ENCODE measurements at places on chromosomes 7 and 10. TPM values are rescaled to one million over a fixed set of nuclear protein-coding genes. Genes with fewer than 3 reads are reported as not detected.
A peak's percentile ranks its signal among the peaks of the same experiment; 100 is the strongest.

DNA sequence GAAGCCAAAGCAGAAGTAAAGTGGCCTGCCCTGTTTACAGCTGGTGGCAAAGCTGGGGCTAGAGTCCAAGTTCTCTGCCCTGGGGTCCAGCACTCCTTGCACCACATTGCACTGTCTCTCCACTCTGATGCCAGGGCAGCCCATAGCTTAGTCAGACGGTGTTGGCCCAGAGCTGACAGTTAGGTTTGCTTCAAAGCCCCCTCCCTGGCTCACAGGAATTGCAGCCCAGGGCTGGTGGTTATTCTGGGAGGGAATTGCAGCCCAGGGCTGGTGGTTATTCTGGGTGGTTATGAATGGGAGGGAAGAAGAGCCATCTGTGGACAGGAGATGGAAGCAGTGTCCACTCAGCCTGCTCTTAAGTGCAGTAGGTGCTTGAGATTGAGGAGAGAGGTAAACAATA lies 88.9 kb downstream of the SCRN1 start:
- no peaks in the 10 kb centered on the region for H3K27me3 ChIP-seq
- H3K36me3 ChIP-seq, result no peaks in the 10 kb centered on the region
- no peaks in the 10 kb centered on the region for H3K4me1 ChIP-seq
- DNase-seq, result no peak
- H3K4me3 ChIP-seq, result no peak overlapping the region

- no peak overlapping the region for H3K4me3 ChIP-seq
- H3K27ac ChIP-seq, result no peak overlapping the region
- H3K27me3 ChIP-seq, result no peaks in the 10 kb centered on the region
- H3K4me1 ChIP-seq, result no peaks in the 10 kb centered on the region
- H3K36me3 ChIP-seq, result peaks cover 10% of the 10 kb centered on the region
These were observed 42.6 kb downstream of the SHH start for GRCh38 chr7:155769701-155770100.

DNA sequence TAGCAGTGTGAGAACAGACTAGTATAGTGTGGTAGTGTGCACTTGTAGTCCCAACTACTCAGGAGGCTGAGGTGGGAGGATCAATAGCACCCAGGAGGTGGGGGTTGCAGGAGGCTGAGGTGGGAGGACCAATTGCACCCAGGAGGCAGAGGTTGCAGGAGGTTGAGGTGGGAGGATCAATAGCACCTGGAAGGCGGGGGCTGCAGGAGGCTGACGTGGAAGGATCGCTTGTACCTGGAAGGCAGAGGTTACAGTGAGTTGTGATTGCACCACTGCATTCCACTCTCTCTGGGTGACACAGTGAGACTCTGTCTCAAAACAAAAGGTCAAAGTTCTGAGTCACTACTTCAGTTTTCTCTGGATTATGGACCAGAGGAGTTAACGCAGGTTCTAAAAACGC lies 22.6 kb upstream of the DIP2C start:
- H3K36me3 ChIP-seq, result no peaks in the 10 kb centered on the region
- no peaks in the 10 kb centered on the region for H3K4me1 ChIP-seq
- no peak overlapping the region for H3K4me3 ChIP-seq
- DNase-seq, result peak; percentile 68
- H3K27me3 ChIP-seq, result no peaks in the 10 kb centered on the region
- H3K27ac ChIP-seq, result peak overlapping the region; percentile 44

DNA sequence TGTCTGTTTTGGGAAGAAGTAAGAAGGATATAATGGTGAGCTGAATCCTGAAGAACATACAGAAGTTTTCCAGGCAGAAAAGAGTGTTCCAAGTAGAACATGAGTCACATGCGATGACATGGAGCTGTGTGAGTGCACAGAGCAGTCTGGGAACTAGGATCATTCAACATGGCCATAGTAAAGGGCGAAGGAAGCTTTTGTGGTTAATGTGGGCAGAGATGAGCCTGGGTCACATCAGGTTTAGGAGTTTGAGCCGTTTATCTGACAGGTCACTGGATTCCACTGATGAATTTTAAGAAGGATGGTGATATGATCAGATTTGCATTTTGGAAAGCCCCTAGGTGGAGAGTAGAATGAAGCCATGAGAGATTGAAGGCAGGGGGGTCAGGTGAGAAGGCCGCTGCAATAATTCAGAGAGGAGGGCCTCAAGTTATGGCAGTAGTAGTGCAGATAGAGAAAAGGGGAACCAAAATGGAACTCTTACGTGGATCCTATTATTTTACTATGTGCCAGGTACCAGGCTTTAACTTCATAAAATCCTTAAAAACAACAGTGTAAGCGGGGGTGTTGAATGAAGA lies 171.3 kb downstream of the RNLS start:
- DNase-seq, result no peak
- H3K4me1 ChIP-seq, result no peaks in the 10 kb centered on the region
- H3K4me3 ChIP-seq, result no peak overlapping the region
- H3K36me3 ChIP-seq, result no peaks in the 10 kb centered on the region
- H3K27ac ChIP-seq, result no peak overlapping the region

DNA sequence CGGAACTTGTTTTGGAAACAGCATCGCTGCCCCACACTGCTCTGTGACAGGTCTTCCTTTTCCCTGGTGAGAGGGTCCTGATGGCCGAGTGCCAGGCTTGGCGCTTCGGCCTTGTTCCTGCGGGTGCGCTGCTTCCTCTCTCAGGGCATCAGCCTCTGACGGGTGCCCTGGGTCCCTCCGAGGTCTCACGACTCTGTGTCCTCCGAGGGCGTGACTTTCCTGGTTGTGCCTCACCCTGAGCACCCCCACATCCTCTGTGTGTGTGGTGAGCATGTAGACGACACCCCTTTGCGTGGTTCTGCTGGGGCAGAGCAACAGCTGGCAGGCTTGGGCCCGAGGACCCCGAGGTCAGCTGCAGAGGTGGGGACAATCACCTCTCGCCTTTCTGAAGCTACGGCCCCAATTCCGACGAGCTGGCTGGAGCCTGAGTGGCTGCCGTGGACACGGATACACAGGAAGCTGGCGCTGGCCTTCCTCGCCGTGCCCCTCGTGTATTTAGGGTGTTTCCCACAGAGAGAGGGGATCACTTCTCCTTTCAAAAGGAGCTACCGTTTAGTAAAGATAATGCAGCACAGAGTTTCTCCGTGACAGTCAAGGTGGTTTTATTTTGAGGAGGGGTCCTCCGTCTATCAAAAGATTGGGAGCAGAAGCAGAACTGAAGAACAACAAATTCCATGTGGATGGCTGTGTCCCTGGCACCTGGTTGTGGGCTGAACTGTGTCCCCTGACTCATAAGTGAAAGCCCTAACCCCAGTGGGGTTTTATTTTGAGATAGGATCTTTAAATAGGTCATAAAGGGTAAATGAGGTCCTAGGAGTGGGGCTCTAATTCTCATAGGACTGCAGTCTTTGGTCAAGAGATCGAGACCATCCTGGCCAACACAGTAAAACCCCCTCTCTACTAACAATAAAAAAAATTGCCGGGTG lies 36.2 kb upstream of the PITRM1 start:
- H3K4me1 ChIP-seq, result no peaks in the 10 kb centered on the region
- H3K27me3 ChIP-seq, result no peaks in the 10 kb centered on the region
- no peak for DNase-seq
- no peak overlapping the region for H3K27ac ChIP-seq
- no peaks in the 10 kb centered on the region for H3K36me3 ChIP-seq

DNA sequence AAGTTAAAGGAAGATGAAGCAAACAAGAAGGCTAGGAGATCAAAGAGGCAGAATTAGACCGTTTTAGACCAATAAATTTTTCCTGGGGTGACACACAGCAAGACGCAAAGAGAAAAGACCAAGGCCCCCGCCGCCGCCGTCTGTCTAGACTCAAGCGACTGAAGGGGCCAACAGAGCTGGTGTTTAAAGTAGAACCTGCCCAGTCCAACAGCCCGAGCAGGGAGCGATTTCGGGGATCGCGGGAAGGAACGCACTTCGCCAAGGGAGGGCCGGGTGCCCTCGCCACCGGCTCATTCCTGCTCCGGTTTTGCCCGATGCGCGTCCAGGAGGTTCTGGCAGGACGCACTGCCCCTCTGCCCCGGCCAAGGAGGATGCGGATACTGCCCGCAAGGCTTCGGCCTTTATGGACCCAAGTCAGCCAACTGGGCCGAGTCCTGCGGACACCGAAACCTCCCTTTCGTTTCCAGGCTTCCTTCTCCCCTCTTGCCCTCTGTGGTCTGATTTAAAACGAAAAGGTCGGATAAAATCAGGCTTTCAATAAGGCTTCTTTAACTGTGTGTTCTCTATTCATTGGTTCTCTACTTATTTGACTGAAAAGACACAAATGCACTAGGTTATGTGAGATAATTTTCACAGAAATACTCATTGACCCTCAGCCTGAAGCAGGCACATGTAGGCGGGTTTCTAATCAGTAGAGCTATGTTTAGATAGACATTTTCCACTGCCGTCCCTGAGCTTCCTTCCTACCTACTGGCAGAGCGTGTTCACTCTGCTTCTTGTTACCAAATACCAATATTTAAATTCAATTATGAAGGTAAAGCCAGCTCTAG lies 2.2 kb upstream of the HOXA7 start:
- no peaks in the 10 kb centered on the region for H3K36me3 ChIP-seq
- no peak for DNase-seq
- H3K4me1 ChIP-seq, result peaks cover 2% of the 10 kb centered on the region
- no peak overlapping the region for H3K4me3 ChIP-seq
- peaks cover 27% of the 10 kb centered on the region for H3K27me3 ChIP-seq

DNA sequence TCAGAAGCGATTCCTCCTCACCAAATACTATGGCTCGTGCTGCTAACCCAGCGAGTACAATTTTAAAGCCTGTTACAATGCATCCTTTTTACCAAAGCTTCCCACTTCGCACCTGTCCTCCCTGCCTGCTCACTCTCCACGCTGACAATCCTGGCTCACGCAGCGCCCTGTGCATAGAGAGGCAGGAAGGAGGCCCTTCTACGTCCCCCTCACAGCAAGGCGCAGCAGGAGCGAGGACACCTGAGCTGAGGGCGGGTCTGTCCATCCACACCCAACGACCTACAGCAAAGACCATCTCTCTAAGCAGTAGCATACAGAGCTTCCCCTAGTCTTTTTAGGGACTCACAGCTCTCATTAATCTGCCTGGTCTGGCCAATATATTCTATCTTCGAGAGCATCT lies 46.0 kb downstream of the MKI67 start:
- H3K4me1 ChIP-seq, result no peaks in the 10 kb centered on the region
- DNase-seq, result peak; percentile 31
- no peak overlapping the region for H3K27ac ChIP-seq
- no peak overlapping the region for H3K4me3 ChIP-seq

- peak overlapping the region; percentile 39 for H3K4me3 ChIP-seq
- peak overlapping the region; percentile 95 for H3K27ac ChIP-seq
- no peak for DNase-seq
- peaks cover 46% of the 10 kb centered on the region for H3K4me1 ChIP-seq
These were observed 2.2 kb downstream of the ARHGAP21 start for GRCh38 chr10:24721229-24722106.

- no peaks in the 10 kb centered on the region for H3K4me1 ChIP-seq
- no peak overlapping the region for H3K27ac ChIP-seq
- DNase-seq, result no peak
- H3K4me3 ChIP-seq, result no peak overlapping the region
- no peaks in the 10 kb centered on the region for H3K36me3 ChIP-seq
These were observed 18.6 kb upstream of the ADRB1 start for GRCh38 chr10:114024876-114025610.

GRCh38 chr7:22872096-22872807 lies 49.6 kb upstream of the TOMM7 start:
- H3K27ac ChIP-seq, result no peak overlapping the region
- H3K4me3 ChIP-seq, result no peak overlapping the region
- DNase-seq, result no peak
- peaks cover 8% of the 10 kb centered on the region for H3K4me1 ChIP-seq
- no peaks in the 10 kb centered on the region for H3K27me3 ChIP-seq
- no peaks in the 10 kb centered on the region for H3K36me3 ChIP-seq

DNA sequence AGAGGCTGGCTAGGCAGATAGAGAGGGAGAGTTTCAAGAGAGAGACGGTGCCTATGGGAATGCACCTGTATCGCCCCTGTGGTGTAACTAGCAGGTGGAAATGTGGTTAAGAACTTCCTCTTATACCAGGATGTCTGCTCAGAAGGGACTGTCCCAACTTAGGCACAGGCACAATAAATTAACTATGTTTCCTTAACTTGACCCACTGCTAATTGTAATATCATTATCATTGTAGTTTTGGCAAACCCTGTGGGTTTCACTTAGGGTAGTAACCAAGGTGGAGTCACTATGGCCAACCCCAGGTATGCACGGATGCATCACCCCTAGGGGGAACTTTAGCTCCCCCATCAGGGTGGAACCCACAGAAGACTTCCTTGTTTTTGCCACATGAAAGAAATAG lies 455.7 kb downstream of the DGKB start:
- H3K27me3 ChIP-seq, result no peaks in the 10 kb centered on the region
- no peak overlapping the region for H3K4me3 ChIP-seq
- H3K27ac ChIP-seq, result no peak overlapping the region
- peaks cover 10% of the 10 kb centered on the region for H3K4me1 ChIP-seq
- no peaks in the 10 kb centered on the region for H3K36me3 ChIP-seq

DNA sequence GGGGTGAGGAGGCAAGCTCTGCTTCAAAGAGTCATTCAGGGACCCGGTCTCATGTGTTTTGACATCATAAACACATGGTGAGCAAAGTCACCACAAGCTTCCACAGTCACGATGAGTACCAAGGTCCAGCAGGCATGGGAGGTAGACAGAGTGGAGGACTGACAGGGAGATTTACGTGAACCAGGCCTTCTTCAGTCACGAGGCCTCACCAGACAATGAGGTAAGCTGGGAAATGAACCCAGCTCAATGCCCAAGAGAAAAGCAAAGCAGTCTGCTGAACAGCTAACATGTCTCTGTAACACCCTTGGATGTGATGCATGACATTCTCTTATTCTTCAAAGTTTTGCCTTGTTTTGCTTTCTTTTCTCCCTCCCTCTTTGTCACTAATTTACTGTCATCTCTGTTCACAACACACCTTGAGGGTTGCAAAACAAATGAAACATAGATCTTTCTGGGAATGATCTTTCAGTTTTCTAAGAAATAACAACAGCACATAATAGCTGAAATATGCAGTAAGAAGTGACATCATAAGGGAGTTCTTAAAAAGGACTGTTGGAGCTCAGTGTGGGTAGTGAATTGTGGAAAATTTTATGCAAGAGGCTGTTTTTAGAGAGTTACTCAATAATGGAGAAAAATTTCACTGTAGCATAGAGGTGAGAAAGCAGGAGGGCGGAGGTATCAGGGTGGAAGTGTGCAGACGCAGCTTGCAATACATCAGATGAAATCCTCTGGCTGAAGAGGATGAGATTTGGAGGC lies 9.0 kb downstream of the PPP1R17 start:
- no peaks in the 10 kb centered on the region for H3K4me1 ChIP-seq
- H3K4me3 ChIP-seq, result no peak overlapping the region
- no peaks in the 10 kb centered on the region for H3K27me3 ChIP-seq
- no peak for DNase-seq

GRCh38 chr10:128064970-128065580 lies 61.1 kb downstream of the MKI67 start:
- peak overlapping the region; percentile 62 for H3K27ac ChIP-seq
- no peak for DNase-seq
- no peaks in the 10 kb centered on the region for H3K36me3 ChIP-seq
- H3K4me3 ChIP-seq, result no peak overlapping the region

- H3K27ac ChIP-seq, result no peak overlapping the region
- H3K4me1 ChIP-seq, result no peaks in the 10 kb centered on the region
- H3K27me3 ChIP-seq, result no peaks in the 10 kb centered on the region
- H3K4me3 ChIP-seq, result no peak overlapping the region
- H3K36me3 ChIP-seq, result no peaks in the 10 kb centered on the region
- no peak for DNase-seq
These were observed 335.3 kb downstream of the FGFR2 start for GRCh38 chr10:121262774-121263430.

The CFAP70 gene
- 2.6 TPM for total RNA-seq

The CPA2 gene
- not detected for total RNA-seq

The MMD2 gene
- not detected for total RNA-seq

The MRLN gene
- total RNA-seq, result not detected

The ZNF804B gene
- not detected for total RNA-seq
